ENCODE measurements at places on chromosomes 12 and 14.
A peak's percentile ranks its signal among the peaks of the same experiment; 100 is the strongest.

GRCh38 chr14:49637534-49638078, 2.6 kb upstream of the DNAAF2 start:
- no peak for DNase-seq

DNA sequence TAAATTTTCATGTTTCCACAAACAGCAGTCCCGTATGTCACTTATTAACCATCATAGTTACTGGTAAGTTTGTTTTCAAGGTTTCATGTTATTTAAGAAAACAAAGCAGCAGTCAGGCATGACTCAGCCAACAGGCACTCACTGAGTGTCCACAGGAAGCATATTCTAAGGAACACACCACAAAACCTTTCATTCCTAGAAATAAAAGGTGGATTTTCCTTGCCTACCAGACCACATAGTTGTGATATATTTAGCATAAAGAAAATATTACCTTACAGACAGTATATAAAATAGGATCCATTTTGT, 143.3 kb upstream of the AVPR1A start:
- peak; percentile 17 for DNase-seq

GRCh38 chr12:5036031-5036430, 7.6 kb upstream of the KCNA5 start:
- no peak for DNase-seq

DNA sequence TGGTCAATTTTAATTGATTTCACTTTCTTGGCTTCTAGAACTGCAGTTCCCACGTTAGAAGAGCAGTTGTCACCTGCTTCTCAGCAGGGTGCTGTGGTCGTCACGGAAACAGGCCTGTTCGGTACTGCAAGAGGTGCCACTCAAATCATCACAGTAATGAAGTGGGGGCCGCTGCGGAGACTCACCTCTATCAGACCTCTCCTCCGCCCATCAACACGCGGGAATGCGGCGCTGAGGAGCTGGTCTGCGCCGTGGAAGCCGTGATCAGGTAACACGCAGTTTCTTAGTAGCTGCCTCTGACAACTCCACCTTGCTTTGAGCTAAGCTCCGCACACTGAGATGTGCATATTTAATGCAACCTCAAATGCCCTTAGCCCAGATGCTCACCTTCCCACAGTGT, 107.2 kb downstream of the UNC79 start:
- DNase-seq: no peak

GRCh38 chr12:26773313-26774104, 59.5 kb downstream of the ITPR2 start:
- DNase-seq: no peak

DNA sequence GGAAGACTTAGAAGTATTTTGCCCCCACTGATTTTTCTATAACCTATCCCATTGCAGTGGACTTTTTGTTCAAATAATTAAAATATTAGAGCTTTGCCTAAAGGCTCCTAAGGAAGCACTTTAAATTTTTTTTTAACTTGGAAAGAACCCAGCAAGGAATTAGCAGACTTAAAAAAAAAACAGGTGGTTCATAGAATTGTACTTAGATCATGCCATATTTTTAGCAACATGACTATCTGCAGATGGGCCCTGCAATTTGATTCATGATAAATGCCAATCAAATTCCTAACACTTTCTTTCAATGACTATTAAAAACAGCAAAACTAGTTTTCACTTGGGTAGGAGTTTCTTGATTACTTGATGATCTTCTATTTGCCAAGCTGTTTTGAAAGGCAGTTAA, 11.5 kb downstream of the ADAMTS20 start:
- DNase-seq: no peak
